ENCODE measurements at places on chromosomes 6 and 20. TPM values are rescaled to one million over a fixed set of nuclear protein-coding genes. Genes with fewer than 3 reads are reported as not detected.

Gene LHFPL5
- total RNA-seq = not detected

Gene CGAS
- 0.42 TPM for total RNA-seq

Gene CRISP2
- not detected for total RNA-seq

Gene ENPP3
- total RNA-seq = 1.3 TPM

- no peak for DNase-seq
These were observed 17.3 kb downstream of the TNFAIP3 start for GRCh38 chr6:137884149-137884909.

DNA sequence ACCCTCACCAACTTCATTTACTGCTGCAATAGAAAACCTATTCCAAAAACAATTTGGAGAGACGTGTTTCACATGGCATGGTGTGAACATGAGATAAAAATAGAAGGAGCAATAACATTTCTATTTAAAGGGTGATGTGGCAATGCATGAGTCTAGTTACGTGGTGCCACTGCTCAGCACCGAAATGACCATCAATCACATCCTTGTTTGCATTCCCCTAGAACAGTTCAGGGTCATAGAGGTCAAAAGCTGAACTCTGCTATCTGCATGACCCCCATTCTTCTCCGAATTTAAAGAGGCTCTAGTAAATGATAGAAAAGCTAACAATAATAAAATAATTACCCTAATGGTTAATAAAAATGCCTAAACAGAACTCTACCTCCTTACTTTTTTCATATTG is 29.5 kb downstream of the ROS1 start:
- DNase-seq = no peak

DNA sequence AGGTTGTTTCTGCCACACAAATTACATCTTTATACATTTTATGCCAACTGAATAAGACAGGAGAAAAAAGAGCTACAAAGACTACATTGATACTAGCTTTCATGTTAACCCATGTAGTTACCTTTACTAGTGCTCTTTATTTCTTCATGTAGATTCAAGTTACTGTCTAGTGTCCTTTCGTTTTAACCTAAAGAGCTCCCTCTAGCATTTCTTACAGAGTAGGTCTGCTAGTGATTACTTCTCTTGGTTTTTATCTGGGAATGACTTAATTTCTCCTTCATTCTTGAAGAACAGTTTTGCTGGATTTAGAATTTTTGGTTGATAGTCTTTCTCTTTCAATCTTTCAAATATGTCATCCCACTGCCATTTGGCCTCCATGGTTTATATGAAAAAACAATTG is 21.2 kb upstream of the NOP56 start:
- DNase-seq = no peak

DNA sequence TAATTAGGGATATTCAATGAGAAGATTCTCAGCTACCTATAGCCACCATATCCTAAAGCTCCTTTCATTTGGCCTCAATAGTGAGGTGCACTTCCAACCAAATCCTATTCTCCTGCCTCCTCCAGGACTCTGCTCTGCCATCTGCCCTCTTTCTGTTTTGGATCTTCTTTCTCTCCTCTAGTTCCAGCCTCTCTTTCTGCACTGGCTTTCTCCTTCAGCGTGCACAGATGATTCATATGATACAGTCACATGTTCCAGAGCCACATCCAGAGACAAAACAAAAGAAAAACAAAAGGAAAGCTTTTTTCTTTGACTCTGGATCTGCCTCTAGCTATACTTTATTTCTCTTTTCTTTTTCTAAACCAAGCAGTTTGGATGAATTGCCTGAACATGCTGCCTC is 531.9 kb upstream of the MAN1A1 start:
- DNase-seq = no peak

GRCh38 chr6:138204303-138204702 is 14.0 kb downstream of the PBOV1 start:
- DNase-seq = no peak

DNA sequence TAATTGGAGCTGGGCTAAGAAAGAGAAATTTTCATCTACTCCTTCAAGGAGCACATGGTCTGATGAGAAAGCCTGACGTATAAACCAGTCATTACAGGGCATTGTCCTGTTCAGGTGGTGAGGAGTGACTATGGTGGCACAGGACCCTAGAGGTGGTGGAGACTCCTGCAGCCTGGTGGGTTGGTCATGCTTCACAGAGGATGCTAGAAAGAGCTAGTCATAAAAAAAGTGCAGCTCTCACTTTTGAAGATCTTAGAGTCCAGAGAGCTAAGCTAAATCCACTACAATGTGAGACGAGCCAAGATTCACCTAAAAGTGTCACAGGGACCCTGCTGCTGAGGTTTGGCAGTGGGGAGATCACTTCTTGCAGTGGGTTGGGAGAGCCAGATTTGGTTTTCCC is 9.8 kb upstream of the ZNF831 start:
- peak; percentile 19 for DNase-seq

DNA sequence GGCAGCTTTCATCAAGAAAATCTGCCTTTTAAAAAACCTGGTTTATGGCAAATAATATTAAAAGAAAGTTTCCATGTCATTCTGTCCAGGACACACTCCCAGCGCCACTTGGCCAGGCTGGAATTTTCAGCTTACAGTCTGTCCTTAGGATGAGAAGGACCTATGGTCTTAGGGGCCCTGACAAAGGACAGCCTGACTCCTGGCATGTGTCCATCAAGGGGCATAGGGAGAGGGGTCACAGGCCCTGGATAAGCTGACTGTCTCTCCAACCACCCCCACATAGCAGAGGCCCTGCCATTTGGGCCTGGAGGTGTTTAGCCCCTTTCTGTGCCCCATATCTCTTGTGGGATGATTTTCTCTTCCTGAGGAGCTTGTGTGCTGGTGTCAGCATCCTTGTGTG is 60.6 kb downstream of the ADTRP start:
- no peak for DNase-seq

- no peak for DNase-seq
These were observed 586.0 kb upstream of the CHD6 start for GRCh38 chr20:42204109-42204660.

DNA sequence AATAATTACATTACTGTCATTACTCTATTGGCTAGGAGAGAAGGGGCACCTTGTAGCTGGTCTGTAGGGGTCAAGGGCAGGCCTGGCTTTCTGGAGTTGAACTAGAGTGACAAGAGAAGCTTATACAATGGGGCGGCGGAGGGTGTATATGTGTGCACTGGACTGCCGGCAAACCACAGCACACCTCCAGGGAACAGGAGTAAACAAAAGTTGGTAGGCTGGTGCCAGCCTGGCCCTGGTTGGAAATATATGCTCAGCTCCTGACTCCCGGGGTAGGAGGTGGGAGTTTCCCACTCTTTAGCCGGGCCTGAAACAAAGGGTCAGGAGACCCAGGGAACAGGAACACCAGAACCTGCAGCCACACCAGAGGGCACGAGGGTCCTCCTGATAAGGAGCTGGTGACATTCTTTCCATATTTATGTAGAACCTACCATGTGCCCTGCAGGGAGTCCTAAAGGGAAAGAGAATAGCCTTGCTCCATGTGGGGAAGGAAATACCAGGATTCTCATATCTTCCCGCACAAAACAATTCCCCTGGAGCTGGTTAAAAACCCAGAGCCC is 5.1 kb downstream of the C6orf132 start:
- no peak for DNase-seq

GRCh38 chr20:38769376-38770295 is 21.4 kb downstream of the ACTR5 start:
- no peak for DNase-seq

- DNase-seq = no peak
These were observed 109.1 kb upstream of the PLEKHG1 start for GRCh38 chr6:150490586-150490985.

DNA sequence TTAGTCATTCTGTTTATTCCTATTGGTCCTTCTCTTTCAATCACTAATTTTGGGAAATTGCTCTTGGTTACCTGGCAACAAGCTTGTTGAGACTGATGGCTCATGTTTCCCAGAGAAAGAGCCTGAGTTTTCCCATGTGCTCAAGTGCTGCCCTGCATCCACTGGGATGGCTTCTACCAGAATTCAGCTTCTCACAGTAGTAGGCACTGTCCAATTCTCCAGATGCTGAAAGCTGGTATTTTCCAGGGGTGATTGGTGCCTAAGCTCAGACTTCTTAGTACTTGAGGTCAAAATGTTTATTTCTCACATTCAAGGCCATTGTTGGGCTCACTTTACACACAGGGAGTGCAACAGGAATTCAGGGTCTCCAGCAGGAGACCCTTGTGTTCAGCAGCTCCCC is 29.1 kb upstream of the SLC2A12 start:
- no peak for DNase-seq

- no peak for DNase-seq
These were observed 87.9 kb downstream of the CD40 start for GRCh38 chr20:46206025-46206424.

GRCh38 chr20:18276821-18277220 is 11.5 kb upstream of the ZNF133 start:
- DNase-seq = peak; percentile 64

GRCh38 chr6:14440215-14440910 is 322.8 kb downstream of the CD83 start:
- DNase-seq = no peak
